B cell (primary cell): ENCODE measurements at places on chromosomes 6 and 20. TPM values are rescaled to one million over a fixed set of nuclear protein-coding genes. Genes with fewer than 3 reads are reported as not detected.

MYT1 gene
- polyA plus RNA-seq: 0.49 and 0.55 TPM in 2 replicates

DNA sequence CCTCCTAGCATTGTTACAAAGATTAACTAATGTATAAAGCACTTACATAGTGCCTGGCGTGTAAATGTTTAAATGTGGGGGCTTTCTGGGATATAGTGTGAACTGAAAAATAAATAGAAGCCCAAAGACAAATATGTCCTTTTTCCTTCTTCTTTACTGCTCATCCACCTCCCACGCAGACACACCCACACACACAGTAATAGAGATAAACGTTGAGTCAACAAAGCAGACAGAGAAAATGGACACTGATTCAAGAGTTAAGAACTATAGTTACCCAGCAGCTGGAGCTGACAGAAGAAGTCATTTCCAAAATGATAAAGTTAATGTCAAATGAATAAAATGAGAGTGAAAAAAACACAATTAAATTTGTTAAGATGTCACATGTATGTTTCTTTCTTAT lies 68.3 kb downstream of the FHL5 start:
- no peak for DNase-seq

FLRT3 gene
- polyA plus RNA-seq: not detected in 2 replicates

DNA sequence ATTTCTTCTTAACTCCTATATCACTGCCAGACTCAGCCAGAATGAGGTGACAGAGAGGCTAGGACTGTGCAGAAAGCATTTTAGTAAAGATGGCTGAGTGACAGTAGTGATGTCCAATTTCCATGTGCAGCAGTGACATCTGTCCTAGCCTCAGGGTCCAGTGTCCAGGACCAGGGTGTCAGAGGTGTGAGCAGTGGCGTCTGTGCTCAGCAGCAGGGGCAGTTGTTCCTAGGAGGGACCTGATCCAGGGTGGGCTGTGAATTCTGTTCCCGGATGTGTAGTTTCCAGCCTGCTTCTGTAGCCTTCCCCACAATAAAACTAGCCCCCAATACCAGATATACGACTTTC lies 6.0 kb downstream of the HLA-B start:
- DNase-seq: no peak

DNA sequence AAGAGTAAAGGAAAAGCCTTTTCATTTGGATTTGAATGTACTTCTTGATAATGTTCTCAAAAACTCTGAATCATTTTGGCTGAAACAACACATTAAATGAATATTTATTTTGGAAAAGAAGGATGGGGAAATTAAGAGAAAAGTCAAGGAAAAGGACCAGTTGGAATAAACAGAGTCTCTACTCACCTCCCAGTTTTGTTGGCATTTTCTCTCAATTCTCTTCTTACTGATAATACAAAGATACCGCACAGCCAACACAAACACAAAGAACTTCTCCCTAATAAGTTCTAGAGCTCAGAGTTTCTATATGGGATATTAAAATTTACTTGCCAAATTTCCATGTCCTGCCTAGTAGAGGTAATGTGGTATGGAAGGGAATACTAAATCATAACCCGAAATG lies 13.1 kb downstream of the EPM2A start:
- no peak for DNase-seq

SYCP2L gene
- 0.06 and 0.19 TPM in 2 replicates for polyA plus RNA-seq

MATN4 gene
- not detected in 2 replicates for polyA plus RNA-seq

GRCh38 chr20:22098511-22098910 lies 393.0 kb downstream of the PAX1 start:
- no peak for DNase-seq

ZC2HC1B gene
- 0.36 and 0.51 TPM in 2 replicates for polyA plus RNA-seq

GRCh38 chr6:161639772-161640171 lies 365.9 kb upstream of the AGPAT4 start:
- no peak for DNase-seq
